Esophagus (tissue), 2 donors: ENCODE measurements at places on chromosomes 7 and 10. TPM values are rescaled to one million over a fixed set of nuclear protein-coding genes. Genes with fewer than 3 reads are reported as not detected.

PAPOLB gene
- not detected for polyA plus RNA-seq

DKK1 gene
- 0.41 TPM for polyA plus RNA-seq

CLCN1 gene
- polyA plus RNA-seq: 0.31 TPM

ADRB1 gene
- polyA plus RNA-seq: 0.22 TPM

TFEC gene
- 0.16 TPM for polyA plus RNA-seq

FAM20C gene
- 11.5 TPM for polyA plus RNA-seq
